T-helper 17 cell (primary cell): ENCODE measurements at places on chromosomes 5 and 9.

DNA sequence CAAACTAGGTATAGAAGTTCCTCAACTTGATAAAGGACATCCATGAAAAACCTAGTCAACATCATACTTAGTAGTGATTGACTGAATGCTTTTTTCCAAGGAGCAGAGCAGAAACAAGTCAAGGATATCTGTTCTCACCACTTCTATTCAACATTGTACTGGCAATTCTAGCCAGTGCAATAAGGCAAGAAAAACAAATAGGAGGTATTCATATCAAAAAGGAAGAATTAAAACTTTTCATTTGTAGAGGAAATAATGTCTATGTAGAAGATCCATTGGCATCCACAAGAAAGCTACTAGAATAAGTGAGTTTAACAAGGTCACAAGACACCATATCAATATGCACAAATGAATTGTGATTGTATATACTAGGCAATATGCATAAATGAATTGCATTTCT, 28.2 kb upstream of the ORM1 start:
- H3K36me3 ChIP-seq: peaks cover 9% of the 10 kb centered on the region
- H3K4me1 ChIP-seq: peaks cover 4% of the 10 kb centered on the region
- peaks cover 7% of the 10 kb centered on the region for H3K27me3 ChIP-seq

GRCh38 chr5:19630876-19631275, 357.1 kb downstream of the CDH18 start:
- DNase-seq: no peak
- no peak overlapping the region for H3K4me3 ChIP-seq
- no peaks in the 10 kb centered on the region for H3K36me3 ChIP-seq
- no peaks in the 10 kb centered on the region for H3K27me3 ChIP-seq

DNA sequence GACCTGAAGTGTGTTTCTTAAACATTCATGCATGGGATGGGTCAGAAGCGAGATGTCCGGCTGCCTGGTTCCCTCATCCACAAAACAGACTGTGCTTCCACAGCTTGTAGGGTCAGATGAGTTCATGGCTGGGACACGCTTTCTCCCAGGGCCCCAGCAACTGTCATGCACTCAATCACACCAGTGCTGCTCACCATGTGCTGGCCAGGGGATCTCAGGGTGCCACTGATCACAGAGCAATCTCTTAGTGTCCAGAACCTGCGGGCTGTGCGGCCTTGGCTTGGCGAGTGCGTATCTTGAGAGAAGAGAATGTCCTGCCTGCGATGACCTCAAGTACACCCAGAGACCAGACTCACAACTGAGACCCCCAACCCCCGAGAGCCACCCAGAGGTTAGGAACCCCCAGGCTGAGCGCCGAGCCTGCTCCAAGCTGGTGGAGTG, 26.0 kb upstream of the FCN2 start:
- H3K27ac ChIP-seq: no peak overlapping the region
- H3K4me1 ChIP-seq: peaks cover 3% of the 10 kb centered on the region
- no peak for DNase-seq
- no peak overlapping the region for H3K4me3 ChIP-seq
- no peaks in the 10 kb centered on the region for H3K36me3 ChIP-seq

GRCh38 chr5:98403131-98403530, 370.3 kb upstream of the RGMB start:
- H3K36me3 ChIP-seq: no peaks in the 10 kb centered on the region
- H3K4me1 ChIP-seq: no peaks in the 10 kb centered on the region
- H3K27me3 ChIP-seq: no peaks in the 10 kb centered on the region
- no peak overlapping the region for H3K4me3 ChIP-seq
- no peak overlapping the region for H3K27ac ChIP-seq

GRCh38 chr9:96382175-96382574, 1.3 kb downstream of the SLC35D2 start:
- H3K4me3 ChIP-seq: peak overlapping the region; percentile 9
- H3K4me1 ChIP-seq: peaks cover 35% of the 10 kb centered on the region
- H3K36me3 ChIP-seq: peaks cover 11% of the 10 kb centered on the region
- no peaks in the 10 kb centered on the region for H3K27me3 ChIP-seq

- peaks cover 3% of the 10 kb centered on the region for H3K36me3 ChIP-seq
- peaks cover 23% of the 10 kb centered on the region for H3K27me3 ChIP-seq
- peaks cover 38% of the 10 kb centered on the region for H3K4me1 ChIP-seq
- DNase-seq: no peak
- H3K27ac ChIP-seq: peak overlapping the region; percentile 99
- H3K4me3 ChIP-seq: peak overlapping the region; percentile 83
These were observed 3.2 kb upstream of the NR4A3 start for GRCh38 chr9:99818500-99818899.

DNA sequence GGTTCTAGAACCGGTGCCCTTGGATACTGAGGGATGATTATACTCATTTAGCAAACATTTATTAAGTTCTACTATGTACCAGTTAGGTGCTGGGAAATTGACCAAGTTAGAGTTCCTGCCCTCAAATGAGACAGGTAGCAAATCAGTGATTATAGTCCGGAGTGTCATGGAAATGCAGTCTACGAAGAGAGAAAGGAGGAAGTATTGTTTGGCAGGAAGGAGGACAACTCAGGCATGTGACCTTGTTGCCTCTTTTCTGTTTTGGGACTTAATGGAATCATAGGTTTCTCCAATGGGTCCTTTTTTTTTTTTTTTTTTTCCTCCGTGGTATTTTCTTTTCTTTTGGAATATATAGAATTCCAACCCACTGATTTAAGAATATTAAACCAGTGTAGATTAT, 28.0 kb downstream of the OSTF1 start:
- peaks cover 42% of the 10 kb centered on the region for H3K4me1 ChIP-seq
- peak overlapping the region; percentile 12 for H3K27ac ChIP-seq
- H3K36me3 ChIP-seq: peaks cover 8% of the 10 kb centered on the region
- no peak for DNase-seq
- no peaks in the 10 kb centered on the region for H3K27me3 ChIP-seq

GRCh38 chr5:87099968-87100367, 167.7 kb upstream of the RASA1 start:
- peaks cover 2% of the 10 kb centered on the region for H3K36me3 ChIP-seq
- H3K27me3 ChIP-seq: no peaks in the 10 kb centered on the region
- peaks cover 10% of the 10 kb centered on the region for H3K4me1 ChIP-seq
- no peak for DNase-seq

DNA sequence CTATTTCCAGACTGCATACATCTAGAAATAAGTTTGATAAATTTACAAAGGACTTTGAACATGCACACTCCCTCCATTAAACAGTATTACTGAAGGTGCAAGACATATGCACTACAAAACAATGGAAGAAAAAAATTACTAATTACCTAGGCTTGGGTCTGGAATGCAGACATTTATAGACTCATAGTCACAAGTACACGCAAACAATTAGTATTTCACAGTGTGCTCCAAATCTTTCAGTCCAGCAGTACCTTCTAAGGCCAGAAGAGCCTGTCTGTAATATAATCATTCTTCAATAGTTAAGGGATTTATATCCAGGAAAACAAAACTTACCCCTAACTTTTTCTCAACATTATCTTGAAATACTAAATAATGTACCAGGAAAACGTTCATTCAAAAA, 11.2 kb downstream of the RICTOR start:
- H3K36me3 ChIP-seq: peaks cover 2% of the 10 kb centered on the region
- DNase-seq: no peak
- no peaks in the 10 kb centered on the region for H3K27me3 ChIP-seq
- no peak overlapping the region for H3K27ac ChIP-seq

DNA sequence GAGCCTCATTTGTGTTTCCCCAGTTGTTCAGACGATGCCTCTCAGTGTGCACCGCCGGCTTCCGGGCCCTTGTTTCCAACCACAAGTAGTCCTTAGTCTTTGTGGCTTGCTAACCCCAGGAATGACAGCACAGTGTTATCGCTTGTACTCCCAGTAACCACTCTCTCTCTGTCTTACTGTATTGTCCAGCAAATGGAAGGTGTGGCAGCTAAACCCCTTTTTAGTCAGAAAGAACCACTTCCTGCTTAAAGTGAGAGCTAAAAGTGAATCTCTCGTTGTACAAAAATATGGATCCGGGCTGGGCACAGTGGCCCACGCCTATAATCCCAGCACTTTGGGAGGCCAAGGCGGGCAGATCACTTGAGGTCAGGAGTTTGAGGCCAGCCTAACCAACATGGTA, 61.3 kb downstream of the ENC1 start:
- peak overlapping the region; percentile 66 for H3K4me3 ChIP-seq
- H3K4me1 ChIP-seq: peaks cover 31% of the 10 kb centered on the region
- peak; percentile 20 for DNase-seq
- peak overlapping the region; percentile 95 for H3K27ac ChIP-seq
- H3K27me3 ChIP-seq: no peaks in the 10 kb centered on the region

- DNase-seq: no peak
- no peak overlapping the region for H3K4me3 ChIP-seq
- H3K36me3 ChIP-seq: no peaks in the 10 kb centered on the region
- no peak overlapping the region for H3K27ac ChIP-seq
- peaks cover 7% of the 10 kb centered on the region for H3K27me3 ChIP-seq
- H3K4me1 ChIP-seq: no peaks in the 10 kb centered on the region
These were observed 249.6 kb downstream of the PDZD2 start for GRCh38 chr5:31888564-31888963.

DNA sequence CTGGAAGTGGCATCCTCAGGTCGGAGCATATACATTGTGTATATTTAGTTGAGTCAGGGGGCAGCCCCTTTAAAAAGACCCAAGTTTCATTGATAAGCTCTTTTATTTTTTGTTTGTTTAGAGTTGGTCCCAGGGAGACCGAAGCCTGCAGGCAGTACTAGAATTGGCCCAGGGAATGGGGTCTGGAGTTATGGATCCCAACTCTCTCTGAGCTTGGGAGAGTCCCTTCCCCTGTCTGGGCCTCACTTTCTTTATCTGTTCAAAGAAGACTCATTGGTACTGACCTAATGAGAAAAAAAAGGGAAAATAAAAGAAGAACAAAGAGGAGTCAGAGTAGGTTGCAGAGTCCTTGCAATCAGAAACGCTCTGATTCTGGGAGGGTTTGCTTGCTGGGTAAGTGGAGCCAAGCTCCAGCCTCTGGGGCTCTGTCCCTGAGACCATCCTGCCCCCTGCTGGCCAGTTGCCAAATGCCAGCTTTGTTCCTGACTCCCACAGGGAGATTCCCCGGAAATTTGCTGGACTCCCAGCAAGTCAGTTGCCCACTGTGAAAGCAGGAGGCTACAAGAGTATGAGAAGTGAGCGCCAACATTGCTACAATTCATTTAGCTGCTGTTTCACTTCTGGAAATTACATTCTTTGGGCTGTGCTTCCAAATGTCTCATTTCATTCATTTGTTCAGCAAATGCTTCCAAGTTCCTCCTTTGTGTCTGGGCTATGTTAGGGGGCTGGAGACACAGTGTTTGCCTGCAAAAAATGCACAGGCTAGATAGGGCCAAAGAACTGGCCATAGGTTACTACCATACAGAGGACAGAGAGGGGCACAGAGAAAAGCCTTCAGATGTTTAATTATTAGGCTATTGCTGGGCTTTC, 156.2 kb downstream of the MELK start:
- H3K27ac ChIP-seq: no peak overlapping the region
- DNase-seq: peak; percentile 45
- peaks cover 2% of the 10 kb centered on the region for H3K4me1 ChIP-seq
- no peaks in the 10 kb centered on the region for H3K36me3 ChIP-seq
- H3K27me3 ChIP-seq: peaks cover under 1% of the 10 kb centered on the region
- no peak overlapping the region for H3K4me3 ChIP-seq
